IMR-90 (cell line): ENCODE measurements at places on chromosomes 1 and 21. TPM values are rescaled to one million over a fixed set of nuclear protein-coding genes. Genes with fewer than 3 reads are reported as not detected.

Gene SPRR5
- total RNA-seq = not detected in 2 replicates

Gene C4BPB
- total RNA-seq = not detected in 2 replicates

Gene HRNR
- total RNA-seq = not detected in 2 replicates

Gene HAO2
- total RNA-seq = not detected in 2 replicates

Gene TSTD1
- not detected in 2 replicates for total RNA-seq

Gene ETV3L
- not detected in 2 replicates for total RNA-seq

Gene DNALI1
- total RNA-seq = 8.1 and 9.1 TPM in 2 replicates

Gene LCE2B
- not detected in 2 replicates for total RNA-seq

Gene CTNNBIP1
- 24.7 and 41.9 TPM in 2 replicates for total RNA-seq

Gene CSMD2
- under 0.01 and 0.28 TPM in 2 replicates for total RNA-seq

Gene TRIM63
- total RNA-seq = not detected in 2 replicates

Gene LYSMD1
- 9.2 and 10.4 TPM in 2 replicates for total RNA-seq

Gene TCHHL1
- not detected in 2 replicates for total RNA-seq

Gene SDC3
- 13.1 and 14.2 TPM in 2 replicates for total RNA-seq

Gene DCST1
- not detected in 2 replicates for total RNA-seq

Gene SYTL1
- 0.18 and 0.28 TPM in 2 replicates for total RNA-seq

Gene HUNK
- 1.1 and 2.0 TPM in 2 replicates for total RNA-seq

Gene LPGAT1
- 13.6 and 25.6 TPM in 2 replicates for total RNA-seq

Gene FCMR
- total RNA-seq = not detected in 2 replicates

Gene SH2D1B
- 0.18 TPM in 1 of 2 replicates, not detected in the other for total RNA-seq

Gene FCRL6
- total RNA-seq = not detected in 2 replicates

Gene ECM1
- 17.2 and 20.1 TPM in 2 replicates for total RNA-seq

Gene WDR64
- not detected in 2 replicates for total RNA-seq

Gene LIPI
- not detected in 2 replicates for total RNA-seq

Gene AMY1A
- total RNA-seq = not detected in 2 replicates

Gene SERTAD4
- total RNA-seq = under 0.01 TPM in 2 replicates

Gene FCRLB
- total RNA-seq = 0.90 and 1.1 TPM in 2 replicates

Gene LRRC8C
- 12.9 and 15.3 TPM in 2 replicates for total RNA-seq

Gene ZNF593OS
- not detected in 2 replicates for total RNA-seq

Gene FAM167B
- 0.18 TPM in 1 of 2 replicates, not detected in the other for total RNA-seq

Gene SLC6A9
- 1.9 and 2.0 TPM in 2 replicates for total RNA-seq

Gene GRHL3
- total RNA-seq = not detected in 2 replicates

Gene RNF186
- total RNA-seq = not detected in 2 replicates

Gene SEC16B
- 2.8 and 4.3 TPM in 2 replicates for total RNA-seq

Gene CLCA4
- not detected in 2 replicates for total RNA-seq

Gene OR10Z1
- total RNA-seq = not detected in 2 replicates
